Endothelial cell of umbilical vein (primary cell): ENCODE measurements at places on chromosomes 5 and 9. TPM values are rescaled to one million over a fixed set of nuclear protein-coding genes. Genes with fewer than 3 reads are reported as not detected.

ZNF474 gene
- total RNA-seq = 0.16 TPM in 1 of 2 replicates, not detected in the other

NTNG2 gene
- total RNA-seq = 0.88 TPM in 1 of 2 replicates, not detected in the other

CBY3 gene
- total RNA-seq = not detected in 2 replicates

SLC4A9 gene
- total RNA-seq = not detected in 2 replicates

RLN1 gene
- not detected in 2 replicates for total RNA-seq

CENPH gene
- 16.4 and 17.1 TPM in 2 replicates for total RNA-seq

IFNA8 gene
- not detected in 2 replicates for total RNA-seq

RRAGA gene
- 78.5 and 81.2 TPM in 2 replicates for total RNA-seq

PCA3 gene
- 0.32 and 2.5 TPM in 2 replicates for total RNA-seq
